ENCODE measurements at places on chromosomes 4 and X.

- DNase-seq: no peak
Observed at GRCh38 chrX:700936-701335, 70.3 kb downstream of the SHOX start.

DNA sequence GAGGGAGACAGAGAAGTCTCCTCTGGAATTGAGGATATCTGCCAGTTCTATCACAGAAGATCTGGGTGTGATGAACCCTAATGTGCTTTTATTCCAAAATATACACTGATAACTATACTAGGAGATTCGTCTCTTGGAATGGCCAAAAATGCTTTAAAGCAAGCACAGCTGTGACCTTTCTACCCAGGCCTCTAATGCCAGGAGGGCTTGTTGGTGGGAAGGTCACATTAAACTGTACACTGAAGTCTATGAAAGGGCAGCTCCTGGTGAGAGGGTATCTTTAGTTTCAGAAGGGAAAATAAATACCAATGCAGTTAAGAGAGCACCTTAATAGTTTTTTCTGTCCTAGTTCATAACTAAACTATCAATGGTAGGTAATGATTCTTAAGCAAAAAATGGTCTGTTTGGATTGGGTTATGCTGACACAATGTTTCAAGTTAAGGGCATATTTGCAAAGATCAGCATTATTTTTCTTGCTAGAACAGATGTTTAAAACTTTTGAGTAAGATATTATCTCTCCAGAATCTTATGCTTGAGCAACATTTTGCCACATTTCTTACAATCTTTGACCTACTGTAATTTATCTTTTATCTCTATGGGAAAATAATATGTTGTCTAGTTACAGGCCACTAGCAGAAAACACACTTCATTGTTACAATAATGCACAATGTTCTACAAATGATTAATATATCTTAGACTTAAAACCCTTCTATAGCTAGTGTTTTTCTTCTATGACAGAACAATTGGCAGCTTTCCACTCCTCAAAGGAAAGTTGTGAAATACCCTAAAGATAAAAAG, 59.6 kb downstream of the SEC24D start:
- peak; percentile 31 for DNase-seq

- DNase-seq: no peak
Observed at GRCh38 chr4:15501941-15502340, 32.3 kb downstream of the CC2D2A start.

- peak; percentile 59 for DNase-seq
Observed at GRCh38 chr4:148795156-148795864, 353.1 kb upstream of the NR3C2 start.

GRCh38 chrX:118221270-118221669, 104.7 kb upstream of the KLHL13 start:
- DNase-seq: no peak

DNA sequence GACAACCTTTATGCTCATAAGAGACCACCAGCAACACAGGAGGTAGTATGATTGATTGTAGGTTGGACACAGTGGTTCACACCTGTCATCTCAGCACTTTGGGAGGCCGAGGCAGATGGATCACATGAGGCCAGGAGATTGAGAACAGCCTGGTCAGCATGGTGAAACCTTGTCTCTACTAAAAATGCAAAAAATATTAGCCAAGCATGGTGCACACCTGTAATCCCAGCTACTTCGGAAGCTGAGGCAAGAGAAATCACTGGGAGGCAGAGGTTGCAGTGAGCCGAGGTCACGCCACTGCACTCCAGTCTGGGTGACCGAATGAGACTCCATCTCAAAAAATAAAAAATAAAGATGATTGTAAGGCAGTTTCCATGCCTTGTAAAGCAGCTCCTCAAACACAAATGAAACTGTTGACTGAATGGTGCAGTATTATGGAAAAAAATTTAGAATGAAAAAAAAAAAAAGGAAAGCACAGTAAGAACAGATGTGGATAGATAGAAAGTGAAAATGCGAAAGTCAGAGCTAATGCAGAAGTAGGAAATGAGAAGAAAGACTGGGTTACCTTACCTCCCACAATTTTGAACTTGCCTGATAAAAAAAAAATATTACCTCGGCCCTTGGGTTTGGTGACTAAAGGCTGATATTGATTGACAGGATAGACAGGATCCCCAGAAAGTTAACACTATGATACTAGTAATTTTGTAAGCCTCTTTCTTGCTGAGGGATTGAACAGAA, 249.2 kb upstream of the TRAM1L1 start:
- no peak for DNase-seq

DNA sequence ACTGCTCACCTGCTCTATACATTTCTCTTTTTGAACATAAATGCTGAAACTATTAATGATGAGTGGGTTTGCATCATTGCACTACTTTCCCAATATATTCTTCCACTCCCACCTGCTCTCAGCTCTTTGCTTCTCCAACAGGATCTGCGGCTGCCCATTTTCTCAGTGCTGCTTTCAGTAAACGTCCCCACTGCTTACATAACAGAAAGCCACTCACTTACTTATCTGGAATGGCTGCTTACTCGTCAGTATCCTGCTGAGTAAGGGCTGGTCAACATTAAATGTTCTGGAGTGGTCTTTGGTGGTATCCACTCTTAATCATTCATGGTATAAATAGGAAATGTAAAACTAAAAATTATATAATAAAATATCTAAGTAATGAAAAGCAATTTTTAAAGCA, 112.8 kb upstream of the HPF1 start:
- DNase-seq: no peak

DNA sequence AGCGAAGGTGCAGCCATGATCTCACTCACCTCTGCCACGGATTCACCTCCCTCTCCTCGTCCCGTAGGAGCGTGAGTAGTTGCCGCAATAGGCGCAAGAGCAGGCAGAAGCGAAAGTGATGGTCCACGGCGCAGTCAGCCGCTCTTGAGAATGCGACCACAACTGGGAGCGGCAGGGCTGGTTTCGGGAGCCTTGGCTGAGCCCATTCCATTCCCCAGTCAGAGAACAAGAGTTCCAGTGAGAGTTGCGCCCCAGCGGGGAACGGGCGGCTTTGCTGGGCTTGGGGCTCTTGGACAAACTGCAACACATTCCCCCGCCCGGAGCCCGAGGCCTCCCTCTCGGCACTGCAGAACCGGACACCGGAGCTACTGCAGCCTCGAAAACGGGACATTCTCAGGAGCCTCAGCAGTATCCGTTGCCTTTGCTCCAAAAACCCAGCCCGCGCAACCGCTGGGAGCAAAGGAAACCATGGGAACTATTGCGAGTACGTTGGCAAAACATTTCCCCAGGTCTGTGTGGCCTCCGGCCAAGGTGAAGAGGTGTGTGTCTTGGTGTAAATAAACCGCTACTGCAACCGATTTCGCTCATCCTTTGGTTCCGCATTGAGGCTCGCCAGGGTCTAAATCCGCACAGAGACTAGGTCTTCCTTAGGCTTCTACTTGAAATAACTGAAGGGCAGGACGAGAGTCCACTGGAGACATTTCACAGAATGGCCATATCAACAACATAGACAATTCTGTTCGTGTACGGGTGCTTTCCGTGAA, 5.7 kb upstream of the ZBTB33 start:
- DNase-seq: peak; percentile 74

GRCh38 chrX:1273896-1274295, 5.3 kb downstream of the CSF2RA start:
- DNase-seq: no peak

GRCh38 chr4:53514509-53514908, 76.8 kb downstream of the LNX1 start:
- no peak for DNase-seq

DNA sequence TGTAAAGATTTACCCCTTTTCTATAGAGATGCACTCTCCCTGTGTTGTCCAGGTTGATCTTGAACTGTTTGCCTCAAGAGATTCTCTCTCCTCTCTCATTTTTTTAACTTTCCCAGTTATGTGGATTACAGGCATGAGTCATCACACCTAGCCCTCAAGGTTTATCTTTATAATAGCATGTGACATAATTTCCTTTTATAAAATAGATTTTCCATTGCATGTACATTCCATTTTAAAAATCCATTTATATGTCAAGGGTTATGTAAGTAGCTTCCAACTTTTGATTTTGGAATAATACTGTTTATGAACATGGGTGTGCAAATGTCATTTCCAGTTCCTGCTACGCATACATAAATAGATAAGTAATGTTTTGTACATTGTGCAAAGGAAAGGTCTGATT, 20.6 kb downstream of the ZNF721 start:
- DNase-seq: peak; percentile 39

GRCh38 chr4:38210396-38211114, 250.4 kb downstream of the PTTG2 start:
- DNase-seq: no peak

DNA sequence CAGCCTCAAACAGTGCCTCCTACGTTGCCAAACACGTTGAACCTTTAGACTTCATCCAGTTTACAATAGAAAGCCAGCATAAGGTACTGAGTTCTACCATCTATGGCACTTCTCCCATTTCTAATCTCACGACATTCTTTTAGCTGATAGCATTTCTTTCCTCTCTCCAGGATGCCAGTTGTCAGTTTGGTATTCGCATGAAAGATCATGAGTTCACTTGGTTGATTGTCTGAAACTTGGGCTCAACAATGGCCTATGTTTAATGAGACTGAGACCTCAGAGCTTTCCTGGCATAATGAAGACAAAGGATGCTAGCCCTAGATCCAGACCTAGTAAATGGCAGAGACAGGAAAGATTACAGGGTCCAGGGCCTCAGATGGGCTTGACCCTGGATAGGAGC, 69.2 kb upstream of the SPRY1 start:
- no peak for DNase-seq

- no peak for DNase-seq
Observed at GRCh38 chr4:183635321-183635720, 23.7 kb downstream of the RWDD4 start.

- DNase-seq: no peak
Observed at GRCh38 chr4:21722157-21722839, 226.3 kb downstream of the KCNIP4 start.

DNA sequence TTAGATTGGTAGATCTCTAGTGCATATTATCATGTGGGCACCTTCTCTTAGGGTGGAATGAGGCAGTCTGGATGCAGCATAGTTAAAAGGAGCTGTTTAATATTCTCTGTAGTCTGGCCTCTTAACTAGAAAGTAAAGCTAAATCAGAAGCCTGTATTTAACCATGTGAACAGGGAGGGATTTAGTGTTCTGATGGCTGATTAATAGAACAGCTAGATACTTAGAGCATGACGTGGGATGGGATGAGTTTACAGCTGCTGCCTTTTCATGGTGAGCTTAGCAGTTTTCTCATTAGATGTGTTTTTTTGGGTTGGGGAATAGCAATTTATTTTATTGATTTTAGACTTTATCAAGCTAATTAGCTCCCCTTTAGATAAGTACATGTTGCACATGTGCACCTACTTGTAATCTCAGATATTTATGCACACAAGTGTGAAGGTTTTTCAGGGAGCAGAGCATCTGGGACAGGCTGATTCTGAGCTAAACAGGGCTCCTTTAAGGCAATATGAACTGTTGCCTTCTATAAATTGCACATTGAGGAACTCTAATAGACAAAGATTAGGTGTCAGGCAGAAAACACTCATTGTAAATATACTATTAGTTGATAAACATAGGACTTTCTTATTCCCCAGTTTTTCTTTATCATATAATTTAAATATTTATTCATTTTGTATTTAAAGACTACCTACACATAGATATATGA, 34.1 kb downstream of the YIPF6 start:
- no peak for DNase-seq

GRCh38 chr4:156362581-156362980, 408.9 kb upstream of the CTSO start:
- no peak for DNase-seq

- DNase-seq: peak; percentile 44
Observed at GRCh38 chrX:43998374-43998773, 25.2 kb upstream of the NDP start.

DNA sequence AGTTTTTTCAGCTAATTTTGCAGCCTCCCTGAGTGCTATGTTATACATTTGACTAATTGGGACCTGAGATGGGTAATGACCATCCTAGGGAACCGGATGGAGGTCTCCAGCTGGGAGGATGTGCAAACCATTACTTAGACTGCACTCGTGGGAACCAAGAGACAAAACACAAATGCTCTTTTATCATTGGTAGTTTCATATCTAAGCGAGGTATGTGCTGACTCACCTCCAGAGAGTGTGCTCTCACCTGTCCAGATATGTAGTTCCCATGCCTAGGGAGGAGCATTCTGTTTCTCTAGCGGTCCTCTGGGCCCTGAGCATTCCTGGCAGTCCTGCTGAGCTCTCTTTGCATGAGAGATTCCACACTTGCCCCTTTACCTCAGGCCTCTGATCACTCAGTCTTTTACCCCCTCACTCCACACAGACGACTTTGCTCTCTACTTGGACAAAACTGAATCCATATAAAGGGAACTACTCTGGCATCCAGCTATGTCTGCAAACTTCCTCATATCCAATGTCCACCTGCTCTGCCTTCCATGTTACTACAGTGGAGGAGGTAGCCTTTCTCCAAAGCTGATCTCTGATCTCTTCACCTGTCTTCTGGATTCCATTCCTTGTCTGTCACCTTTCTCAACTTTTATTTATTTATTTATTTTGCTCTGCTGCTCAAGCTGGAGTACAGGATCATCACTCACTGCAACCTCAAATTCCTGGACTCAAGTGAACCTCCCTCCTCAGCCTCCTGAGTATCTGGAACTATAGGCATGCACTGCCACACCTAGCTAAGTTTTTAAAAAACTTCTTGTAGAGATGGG, 88.4 kb downstream of the LRP2BP start:
- peak; percentile 92 for DNase-seq

GRCh38 chr4:85005865-85006377, 39.4 kb upstream of the WDFY3 start:
- DNase-seq: peak; percentile 84

All from mammary epithelial cell (primary cell).